T-helper 2 cell (primary cell): ENCODE measurements at places on chromosomes 1 and 21.

- DNase-seq: no peak
Observed at GRCh38 chr1:167088746-167089417, 1.3 kb downstream of the GPA33 start.

DNA sequence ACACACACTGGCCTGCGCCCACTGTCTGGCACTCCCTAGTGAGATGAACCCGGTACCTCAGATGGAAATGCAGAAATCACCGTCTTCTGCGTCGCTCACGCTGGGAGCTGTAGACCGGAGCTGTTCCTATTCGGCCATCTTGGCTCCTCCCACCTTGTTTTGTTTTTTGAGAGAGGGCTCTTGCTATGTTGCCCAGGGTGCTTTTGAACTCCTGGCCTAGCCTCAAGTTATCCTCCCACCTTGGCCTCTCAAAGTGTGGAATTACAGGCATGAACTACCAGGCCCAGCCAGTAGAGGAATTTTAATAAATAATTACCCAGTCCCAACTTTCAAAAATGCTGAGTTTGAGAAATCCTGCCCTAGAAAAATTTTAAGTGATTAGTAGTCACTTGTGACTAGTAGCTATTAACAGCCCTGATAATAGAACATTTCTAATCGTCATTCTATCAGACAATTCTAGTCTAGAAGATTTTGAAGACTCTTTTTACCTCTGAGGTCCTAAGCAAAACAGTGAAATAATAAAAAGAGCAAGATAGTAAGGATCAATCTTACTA lies 30.9 kb upstream of the SLC35D1 start:
- no peak for DNase-seq

DNA sequence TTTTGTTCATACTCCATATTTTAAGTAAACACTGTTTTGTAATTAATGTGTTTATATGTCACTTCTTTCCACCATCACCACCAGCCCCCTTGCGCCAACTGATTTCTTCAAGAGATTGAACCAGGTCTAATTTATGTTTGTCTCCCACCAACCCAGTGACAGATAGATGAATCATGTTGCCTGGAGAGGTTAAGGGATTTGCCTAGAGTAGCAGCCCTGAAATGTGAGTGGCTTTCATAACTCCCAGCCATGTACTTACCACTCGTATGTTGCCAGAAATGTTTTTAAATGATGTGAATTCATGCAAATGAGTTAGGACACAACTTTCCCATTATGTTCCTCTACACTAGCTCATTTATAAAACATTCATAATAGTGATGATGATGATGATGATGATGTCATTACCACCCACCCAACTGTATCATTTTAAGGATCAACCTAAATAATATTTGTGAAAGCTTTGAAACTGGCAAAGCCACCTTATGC lies 86.9 kb downstream of the LRRC8D start:
- DNase-seq: no peak

DNA sequence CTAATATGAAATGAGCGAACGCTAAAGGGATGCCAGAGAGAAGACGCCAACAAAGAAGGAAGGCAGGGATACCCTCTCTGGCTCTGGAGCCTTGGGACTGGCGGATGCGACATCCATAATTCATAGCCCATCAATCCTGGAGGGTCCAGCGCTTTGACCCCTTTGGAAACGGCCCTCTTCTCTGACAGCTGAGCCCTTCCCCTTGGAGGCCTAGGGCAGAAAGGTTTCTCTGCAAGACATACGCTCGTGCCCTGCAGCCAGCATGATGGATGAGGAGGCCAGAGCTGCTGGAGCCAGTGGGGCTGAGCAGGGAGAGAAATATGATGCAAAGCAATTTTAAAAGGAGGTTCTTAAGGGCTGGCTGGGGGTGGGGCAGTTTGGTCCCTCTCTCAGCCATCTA lies 22.2 kb downstream of the OPTC start:
- no peak for DNase-seq

GRCh38 chr1:239262538-239262937 lies 123.8 kb upstream of the CHRM3 start:
- no peak for DNase-seq

- DNase-seq: no peak
Observed at GRCh38 chr1:181595234-181595633, 111.9 kb downstream of the CACNA1E start.

DNA sequence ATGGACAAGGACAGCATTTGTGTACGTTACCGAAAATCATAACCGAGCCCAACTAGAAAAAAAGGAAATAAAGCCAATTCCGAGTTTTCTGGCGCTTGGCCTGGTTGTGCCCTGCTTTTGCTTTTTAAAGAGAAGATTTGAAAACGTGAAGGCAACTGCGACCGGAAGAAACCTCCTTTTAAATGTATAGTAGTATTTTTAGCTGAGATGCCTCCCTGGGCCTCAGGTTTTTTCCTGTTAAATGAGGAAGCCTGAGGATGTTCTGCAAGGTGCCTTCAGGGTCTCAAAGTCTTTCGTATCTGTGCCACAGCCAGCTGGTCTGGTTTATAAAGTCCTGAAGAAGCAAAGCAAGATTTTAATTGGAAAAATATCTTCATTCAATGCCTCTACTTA lies 371 bp upstream of the ODF2L start:
- no peak for DNase-seq

DNA sequence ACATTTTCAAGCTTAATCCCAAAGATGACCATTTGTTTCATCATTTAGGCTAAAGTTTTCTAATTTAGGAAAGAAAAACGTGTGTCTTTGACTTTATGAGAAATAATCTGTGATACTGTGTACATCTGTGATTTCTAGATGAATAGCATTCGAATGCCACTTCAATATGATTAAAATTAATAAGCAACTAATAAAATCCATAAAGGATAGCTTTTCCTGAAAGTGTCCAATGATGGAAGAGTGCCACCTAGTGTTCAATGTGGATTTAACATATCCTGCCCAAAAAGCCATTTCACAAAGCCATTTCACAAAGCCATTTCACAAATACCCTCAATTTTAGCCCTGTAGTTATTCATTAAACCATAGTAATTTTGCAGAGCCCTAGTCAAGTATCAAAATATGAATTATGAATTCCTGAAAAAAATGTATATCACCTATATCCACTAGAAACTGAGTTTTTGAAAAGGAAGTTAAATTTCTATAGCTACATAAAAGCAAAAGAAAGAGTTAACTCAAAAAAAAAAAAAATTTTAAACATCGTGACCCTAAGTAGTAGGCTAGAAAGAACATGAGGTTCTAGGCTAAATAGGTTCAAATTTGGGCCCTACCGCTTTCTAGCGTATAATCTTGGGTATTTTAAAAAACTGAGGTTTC lies 19.1 kb downstream of the NME7 start:
- peak; percentile 19 for DNase-seq

GRCh38 chr1:174217787-174218574 lies 58.7 kb downstream of the RABGAP1L start:
- DNase-seq: no peak

DNA sequence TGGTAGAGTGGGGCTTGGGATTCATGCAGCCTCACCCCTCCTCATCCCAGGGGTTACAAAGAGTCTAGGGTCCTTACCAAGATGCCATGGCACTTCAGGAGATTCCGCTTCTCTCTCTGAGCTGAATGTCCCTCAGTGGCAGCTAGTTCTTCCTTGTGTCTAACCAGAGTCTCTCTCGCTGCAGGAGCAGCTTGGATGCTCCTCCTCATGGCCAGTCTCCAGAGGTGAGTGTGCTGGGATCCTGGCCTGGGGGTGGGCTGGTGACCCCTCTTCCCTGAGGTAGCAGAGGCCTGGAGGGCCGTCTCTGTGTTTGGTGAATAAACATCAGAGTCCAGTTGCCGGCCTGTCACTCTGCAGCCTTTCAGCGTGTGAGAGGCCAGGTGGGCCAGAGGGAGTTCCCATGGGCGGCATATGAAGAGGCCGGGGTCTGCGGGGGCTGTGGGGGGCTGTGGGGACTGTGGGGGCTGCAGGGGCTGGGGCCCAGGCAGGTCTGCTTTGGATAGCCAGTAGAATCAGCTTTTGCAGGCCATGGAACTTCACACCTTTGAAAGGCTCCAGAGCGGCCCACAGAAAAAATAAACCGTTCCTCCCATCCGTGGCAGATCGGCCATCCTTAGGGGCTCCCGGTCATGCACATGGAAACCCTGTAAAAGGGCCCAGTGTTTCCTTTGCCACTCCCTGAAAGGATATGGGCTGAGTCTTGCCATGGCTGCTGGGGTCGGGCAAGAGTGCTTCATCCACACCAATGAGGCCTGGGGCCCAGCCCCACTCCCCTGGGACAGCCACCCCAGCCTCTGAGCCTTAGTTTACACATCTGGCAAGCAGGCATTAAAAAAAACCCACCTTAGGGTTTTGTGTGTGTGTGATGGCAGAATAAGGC lies 256.4 kb downstream of the FOXD2 start:
- DNase-seq: no peak

- no peak for DNase-seq
Observed at GRCh38 chr1:9850442-9851162, 26.8 kb upstream of the CLSTN1 start.

- no peak for DNase-seq
Observed at GRCh38 chr1:47722909-47723580, 274.1 kb downstream of the TRABD2B start.

- DNase-seq: no peak
Observed at GRCh38 chr1:152348447-152348846, 11.4 kb downstream of the FLG2 start.

DNA sequence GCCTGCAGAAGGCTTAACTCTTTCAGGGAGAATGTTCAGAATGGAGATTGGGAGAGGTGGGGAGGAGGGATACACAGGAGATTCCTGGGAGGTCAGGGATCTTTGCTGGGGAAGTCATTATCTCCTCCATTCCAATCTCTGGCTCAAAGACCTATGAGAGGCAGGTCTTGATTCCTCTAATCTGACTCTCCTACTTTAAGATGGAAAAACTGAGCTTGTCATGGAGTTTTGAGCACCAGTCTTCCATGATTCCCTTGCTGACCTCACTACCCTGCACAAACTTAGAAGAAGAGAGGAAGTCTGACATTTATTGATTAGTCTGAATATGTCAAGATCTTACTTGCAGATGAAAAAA lies 41.5 kb upstream of the SYNC start:
- no peak for DNase-seq

DNA sequence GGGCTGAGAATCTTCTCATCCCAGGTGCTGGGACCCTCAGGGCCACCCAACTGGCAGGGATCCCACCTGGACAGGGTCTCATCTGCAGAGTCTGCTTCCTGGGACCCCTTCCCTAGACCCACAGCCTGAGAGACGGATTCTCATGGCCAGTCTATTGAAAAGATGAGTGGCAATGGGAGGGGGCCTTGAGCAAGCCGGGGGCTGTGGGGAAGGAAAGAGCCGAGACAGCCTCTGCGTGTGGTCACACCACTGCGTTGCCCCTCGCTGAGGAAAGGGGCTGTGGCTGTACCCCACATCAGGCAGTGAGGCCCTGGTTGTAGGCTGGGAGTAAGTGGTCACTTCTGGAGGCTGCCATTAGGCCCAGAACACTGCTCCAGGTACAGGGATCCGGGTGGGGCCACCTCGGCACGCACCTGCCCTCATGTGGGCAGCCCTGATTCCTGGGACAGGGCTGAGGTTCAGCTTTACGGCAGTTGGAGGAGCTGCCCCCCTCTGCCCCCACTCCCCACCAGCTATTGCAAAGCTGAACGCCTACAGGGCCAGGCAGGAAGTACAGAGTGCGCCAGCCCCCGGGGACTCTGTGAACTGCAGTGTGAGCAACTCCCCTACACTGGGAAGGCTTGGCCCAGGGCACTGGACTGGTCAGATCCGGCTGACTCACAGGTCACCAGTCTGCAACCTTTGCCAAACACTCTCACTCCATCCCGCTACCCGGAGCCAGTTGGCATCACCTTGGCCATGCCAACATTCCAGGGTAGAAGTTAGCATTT lies 106.9 kb downstream of the RIPK4 start:
- DNase-seq: no peak

DNA sequence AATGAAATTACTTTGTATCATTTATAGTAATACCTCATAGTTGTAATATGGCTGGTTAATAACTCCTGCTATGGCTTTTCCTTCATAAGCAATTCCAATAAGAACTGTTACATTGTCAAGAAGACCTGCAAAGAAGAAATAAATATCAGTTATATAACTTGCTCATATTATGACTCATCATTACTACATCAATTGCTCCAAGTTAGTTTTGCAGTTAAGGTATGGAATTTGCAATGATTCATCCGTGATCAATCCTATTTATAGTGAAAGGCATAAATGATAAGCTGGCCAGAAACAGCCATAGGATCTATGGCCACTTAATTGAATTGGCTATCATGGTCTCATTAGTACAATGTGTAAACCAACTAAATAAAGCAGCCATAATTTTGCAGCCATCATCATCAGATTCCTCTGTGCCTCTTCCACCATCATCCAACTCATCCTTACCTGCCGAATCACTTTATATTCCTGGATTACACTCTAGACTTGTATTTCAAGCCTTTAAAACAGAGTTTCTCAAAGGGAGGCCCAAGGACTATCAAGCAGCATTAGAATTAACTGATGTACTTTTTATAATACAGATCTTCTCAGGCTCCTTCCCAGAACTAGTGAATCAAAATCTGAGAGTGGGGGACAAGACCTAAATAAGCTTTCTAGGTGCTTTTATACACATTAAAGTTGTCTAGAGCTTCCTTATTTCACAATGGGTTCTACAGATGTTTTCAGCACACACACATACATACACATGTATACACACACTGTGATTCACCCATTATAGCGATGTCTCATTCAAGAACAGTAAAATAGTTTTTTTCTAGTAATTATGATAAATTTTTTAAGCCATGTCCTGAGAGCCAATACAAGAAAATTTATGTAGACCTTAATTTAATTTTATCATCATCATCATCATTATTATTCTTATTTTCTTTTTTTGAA lies 21.2 kb upstream of the EPRS1 start:
- DNase-seq: no peak

DNA sequence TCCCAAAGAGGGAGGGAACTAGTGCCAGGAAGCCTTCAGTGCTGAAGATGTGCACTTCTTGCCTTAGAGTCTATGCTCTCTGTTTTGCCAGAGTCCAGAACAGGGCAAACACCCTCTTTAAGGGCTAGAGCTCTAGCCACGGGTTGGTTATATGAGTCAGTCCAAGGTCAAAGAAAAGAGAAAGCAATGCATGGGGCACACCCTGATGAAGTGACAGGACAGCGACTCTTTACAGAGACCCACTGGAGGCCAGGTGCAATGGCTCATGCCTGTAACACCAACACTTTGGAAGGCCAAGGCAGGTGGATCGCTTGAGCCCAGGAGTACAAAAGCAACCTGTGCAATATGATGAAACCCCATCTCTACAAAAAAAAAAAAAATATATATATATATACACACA lies 86.1 kb downstream of the TGFBR3 start:
- no peak for DNase-seq

- no peak for DNase-seq
Observed at GRCh38 chr1:229229721-229230139, 41.2 kb upstream of the RAB4A start.
